Stimulated activated CD8-positive, alpha-beta memory T cell treated with anti-CD3 and anti-CD28 coated beads, Interleukin-7, amount 100 ng/mL, for 1 hour (primary cell): ENCODE measurements at places on chromosomes 16 and 17.

- DNase-seq, result no peak
Measured at GRCh38 chr17:39486242-39486641, 25.0 kb downstream of the CDK12 start.

- no peak for DNase-seq
Measured at GRCh38 chr17:48860456-48860855, 29.6 kb downstream of the CALCOCO2 start.

GRCh38 chr17:55430541-55431288 is 9.1 kb upstream of the MMD start:
- no peak for DNase-seq

DNA sequence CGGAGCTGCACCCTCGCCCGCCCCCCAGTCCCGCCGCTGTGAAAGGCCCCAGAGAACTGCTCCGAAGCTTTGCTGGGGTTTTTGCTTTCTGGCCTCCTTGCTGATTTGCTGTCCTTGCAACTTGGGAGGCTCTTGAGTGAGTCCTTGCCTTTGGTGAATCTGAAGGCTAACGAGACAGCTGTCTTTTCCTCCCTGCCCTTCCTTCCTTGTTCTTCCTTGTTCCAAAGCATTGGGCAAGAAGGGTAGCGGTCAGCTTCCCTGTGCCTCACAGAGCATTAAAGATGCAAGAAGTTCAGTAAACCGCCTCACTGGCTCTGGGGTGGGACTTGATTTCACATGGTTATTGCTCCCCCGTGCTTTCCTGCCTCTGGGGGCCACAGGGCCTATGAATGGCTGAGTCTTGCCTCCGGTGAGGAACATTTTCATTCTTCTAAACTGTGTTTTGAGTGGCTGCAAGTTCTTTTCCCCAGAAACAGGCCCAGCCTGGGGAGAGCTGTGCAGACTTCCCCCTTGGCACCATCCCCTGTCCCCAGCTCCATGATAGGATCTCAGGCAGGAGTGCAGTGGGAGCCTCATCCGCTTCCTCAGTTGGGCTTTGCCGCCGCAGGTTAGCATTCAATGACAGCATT is 1.4 kb downstream of the YPEL2 start:
- no peak for DNase-seq

DNA sequence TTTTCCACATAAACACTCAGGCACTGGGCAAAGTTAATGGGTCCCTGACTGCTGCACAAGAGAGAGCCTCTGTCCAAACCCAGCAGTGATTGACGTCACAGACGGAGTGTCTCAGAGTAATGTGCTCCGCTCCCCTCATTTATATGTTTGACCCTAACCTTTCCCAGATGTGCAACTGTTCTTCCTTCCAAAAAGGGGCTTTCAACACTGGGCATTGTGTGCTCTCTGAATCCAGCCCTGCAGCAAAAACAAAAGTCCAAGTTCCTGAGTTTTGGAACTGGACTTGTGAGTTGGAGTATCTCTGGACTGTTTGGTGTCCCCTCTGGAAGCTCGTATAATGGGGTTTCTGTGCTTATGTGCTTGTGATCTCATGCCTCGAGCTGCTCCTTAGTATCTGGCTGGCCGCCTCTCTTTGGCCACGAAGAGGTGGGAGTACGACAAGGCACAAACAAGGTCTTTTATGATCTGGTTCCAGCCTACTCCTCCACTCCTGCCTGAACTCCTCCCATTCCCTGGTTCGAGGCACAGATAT is 76.4 kb upstream of the SMIM36 start:
- no peak for DNase-seq

- no peak for DNase-seq
Measured at GRCh38 chr16:7976563-7976962, 613.7 kb downstream of the TMEM114 start.

- DNase-seq, result no peak
Measured at GRCh38 chr17:41082626-41083025, 1.3 kb upstream of the KRTAP4-7 start.

DNA sequence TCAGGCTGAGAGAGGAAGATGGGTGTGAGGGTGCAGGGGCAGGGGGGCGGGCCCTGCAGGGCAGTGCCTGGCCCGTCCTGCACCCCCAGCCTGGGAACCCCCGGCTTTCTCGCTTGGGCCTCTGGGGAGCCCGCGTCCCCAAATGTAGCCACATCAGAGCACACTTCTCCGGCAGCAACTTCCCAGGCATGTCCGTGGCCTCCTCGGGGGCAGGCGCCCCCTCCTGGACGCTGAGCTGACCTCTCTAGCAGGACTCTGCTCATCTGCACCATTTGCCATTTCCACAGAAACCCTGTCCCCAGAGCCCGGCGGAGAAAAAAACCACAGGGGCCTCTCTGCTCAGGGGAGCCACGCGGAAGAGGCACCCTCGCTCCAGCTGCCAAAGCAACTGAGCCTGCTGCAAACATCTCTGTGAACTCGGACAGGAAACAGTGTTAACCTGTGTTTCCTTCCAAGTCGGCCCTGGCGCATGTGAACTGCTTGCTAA is 63.4 kb downstream of the KLHDC4 start:
- no peak for DNase-seq

DNA sequence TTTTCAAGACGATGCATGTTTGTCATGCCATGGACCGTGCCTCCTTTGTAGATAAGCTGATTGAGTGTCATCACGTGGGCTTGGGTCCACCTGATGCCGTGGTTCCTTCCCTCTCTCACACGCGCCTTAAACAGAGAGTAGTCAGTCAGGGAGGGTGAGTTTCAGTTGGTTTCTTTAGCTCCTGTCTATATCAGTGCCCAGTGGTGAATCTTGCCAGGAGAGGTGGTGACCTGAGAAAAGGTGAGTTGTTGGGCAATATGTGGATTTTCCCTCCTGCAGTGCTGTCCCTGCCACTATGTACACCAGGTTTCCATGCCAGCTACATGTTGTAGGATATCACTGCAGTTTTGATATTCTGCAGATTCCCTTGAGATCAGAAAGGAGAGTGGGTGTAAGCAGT is 129.7 kb downstream of the LAT start:
- DNase-seq, result no peak
